Stimulated activated CD8-positive, alpha-beta memory T cell treated with anti-CD3 and anti-CD28 coated beads, Interleukin-15, amount 100 ng/mL, for 1 hour (primary cell): ENCODE measurements at places on chromosomes 13 and 19.

- no peak for DNase-seq
Measured at GRCh38 chr13:40210865-40211585, 455.4 kb downstream of the FOXO1 start.

DNA sequence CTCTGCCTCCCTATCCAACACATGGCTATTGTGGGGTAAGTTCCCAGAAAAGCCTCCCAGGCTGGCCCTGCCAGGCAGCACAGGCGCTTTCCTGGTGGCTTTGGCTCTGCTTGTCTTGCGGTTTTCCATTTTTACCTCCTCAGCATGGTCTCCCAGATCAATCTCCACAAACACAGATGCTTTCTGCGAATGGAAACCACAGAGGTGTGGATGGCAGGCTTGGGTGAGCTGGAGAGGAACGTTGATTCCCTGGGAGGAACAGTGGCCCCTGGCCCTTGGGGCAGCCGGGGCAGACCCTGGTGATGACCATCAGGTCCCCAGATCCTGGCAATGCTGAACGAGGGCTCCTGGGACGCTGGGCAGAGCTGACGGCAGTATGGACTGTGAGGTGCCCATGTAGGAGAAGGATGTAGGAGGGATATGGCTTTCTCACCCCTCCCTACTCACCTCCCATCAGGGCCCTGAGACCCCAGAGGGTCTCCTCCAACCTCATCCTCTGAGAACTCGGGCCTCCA lies 6.6 kb downstream of the C13orf46 start:
- DNase-seq: no peak

GRCh38 chr19:29943615-29944014 lies 1.6 kb downstream of the URI1 start:
- DNase-seq: no peak

- DNase-seq: no peak
Measured at GRCh38 chr13:109281903-109282635, 504.3 kb downstream of the IRS2 start.

DNA sequence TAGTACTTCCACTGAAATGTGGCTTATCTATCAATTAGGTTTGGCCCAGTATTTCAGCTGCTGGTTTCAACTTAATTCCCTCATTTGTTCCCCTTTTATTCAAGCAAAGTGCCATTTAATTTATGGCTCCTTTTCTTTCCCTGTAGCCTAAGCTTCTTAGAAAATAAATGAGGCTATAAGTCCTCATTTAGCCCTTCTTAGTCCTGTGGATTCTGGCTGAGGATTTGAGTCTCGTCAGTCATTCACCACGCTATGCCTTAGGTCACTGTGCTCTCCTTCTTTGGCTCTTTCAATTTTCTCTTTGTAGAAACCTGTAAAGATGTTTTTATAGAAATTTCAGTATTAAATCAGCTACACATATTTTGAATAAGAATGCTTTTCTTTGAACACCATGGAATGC lies 579.1 kb downstream of the GPC6 start:
- DNase-seq: no peak

DNA sequence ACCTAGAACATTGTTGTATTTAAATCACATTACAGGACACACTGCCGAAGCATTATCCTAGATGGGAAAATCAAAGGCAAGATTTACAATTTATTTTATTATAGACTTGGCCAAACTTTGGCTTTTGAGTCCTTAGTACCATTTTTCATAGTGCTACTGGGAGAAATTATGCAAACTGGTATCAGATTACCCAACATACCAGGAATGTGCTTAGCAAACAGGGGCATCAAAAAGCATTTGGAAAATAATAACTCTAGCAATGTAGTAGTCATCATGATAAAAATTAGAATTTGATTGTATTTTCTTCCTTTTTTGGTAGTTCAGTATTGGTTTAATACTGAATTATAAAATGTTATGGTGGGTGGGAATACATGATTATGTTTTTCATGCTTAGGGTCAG lies 34.0 kb downstream of the GPC6 start:
- DNase-seq: no peak

DNA sequence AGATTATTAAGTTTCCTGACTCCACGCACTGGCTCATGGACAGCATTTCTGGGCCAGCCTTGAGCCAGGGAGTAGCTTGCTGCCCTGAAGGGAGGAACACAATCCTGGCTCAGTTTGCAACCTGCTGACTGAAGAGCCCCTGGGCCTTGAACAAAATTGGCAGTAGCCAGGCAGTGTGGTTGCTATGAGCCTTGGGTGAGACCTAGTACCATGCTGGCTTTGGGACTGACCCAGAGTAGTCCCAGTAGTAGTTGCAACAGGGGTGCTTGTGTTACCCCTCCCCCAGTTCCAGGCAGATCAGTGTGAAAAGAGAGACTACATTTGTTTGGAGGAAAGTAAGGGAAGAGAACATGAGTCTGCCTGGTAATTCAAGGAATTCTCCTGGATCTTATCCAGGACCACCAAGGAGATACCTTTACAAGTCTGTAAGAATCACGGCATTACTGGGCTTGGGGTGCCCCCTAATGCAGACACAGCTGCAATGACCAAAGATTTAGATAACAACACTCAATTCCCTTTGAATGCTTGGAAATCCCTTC lies 22.0 kb downstream of the ITGBL1 start:
- DNase-seq: no peak

- no peak for DNase-seq
Measured at GRCh38 chr19:30873003-30873402, 476.2 kb downstream of the TSHZ3 start.

- DNase-seq: no peak
Measured at GRCh38 chr13:107238262-107238981, 670.5 kb upstream of the ARGLU1 start.

DNA sequence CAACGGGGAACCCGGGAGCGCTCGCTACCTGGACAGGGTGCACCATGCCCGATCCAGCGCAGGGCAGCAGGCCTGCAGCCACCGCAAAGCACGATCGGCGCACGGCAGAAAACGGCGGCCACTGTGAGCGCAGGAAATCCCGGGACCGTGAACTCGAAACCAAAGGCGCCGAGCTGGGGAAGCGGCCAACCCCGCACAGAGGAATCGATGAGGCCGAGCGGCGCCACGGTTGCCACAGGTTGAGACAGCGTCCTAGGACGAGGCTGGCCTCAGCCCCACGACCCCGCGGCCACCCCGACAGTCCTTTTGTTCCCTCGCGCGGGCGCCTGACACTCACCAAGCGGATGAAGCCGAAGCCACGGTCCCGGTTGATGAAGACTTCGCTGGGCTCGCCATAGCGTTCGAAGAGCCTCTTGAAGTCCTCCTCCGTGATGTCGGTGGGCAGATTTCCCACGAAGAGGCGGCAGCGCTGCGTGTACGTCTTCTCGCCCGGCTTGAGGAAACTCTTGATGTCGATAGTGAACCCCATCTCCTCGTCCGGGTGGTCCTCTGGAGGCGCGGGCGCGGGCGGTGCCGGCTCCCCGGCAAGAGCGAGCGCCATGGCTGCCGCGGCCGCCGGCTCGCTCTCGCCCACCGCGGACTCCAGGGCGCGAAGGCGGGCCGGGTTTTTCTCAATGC lies 557 bp downstream of the PSPC1 start:
- no peak for DNase-seq

- DNase-seq: no peak
Measured at GRCh38 chr13:43232873-43233265, 209.5 kb downstream of the DNAJC15 start.

- no peak for DNase-seq
Measured at GRCh38 chr13:112254061-112254818, 121.9 kb upstream of the SPACA7 start.

- no peak for DNase-seq
Measured at GRCh38 chr13:41411522-41411921, 45.8 kb upstream of the RGCC start.

GRCh38 chr13:21289475-21289874 lies 113.0 kb downstream of the MRPL57 start:
- DNase-seq: no peak

GRCh38 chr13:112885782-112886268 lies 83.2 kb upstream of the MCF2L start:
- DNase-seq: no peak

GRCh38 chr13:32905063-32905863 lies 111.0 kb upstream of the KL start:
- no peak for DNase-seq

- DNase-seq: no peak
Measured at GRCh38 chr19:6738787-6739389, 592 bp upstream of the TRIP10 start.

DNA sequence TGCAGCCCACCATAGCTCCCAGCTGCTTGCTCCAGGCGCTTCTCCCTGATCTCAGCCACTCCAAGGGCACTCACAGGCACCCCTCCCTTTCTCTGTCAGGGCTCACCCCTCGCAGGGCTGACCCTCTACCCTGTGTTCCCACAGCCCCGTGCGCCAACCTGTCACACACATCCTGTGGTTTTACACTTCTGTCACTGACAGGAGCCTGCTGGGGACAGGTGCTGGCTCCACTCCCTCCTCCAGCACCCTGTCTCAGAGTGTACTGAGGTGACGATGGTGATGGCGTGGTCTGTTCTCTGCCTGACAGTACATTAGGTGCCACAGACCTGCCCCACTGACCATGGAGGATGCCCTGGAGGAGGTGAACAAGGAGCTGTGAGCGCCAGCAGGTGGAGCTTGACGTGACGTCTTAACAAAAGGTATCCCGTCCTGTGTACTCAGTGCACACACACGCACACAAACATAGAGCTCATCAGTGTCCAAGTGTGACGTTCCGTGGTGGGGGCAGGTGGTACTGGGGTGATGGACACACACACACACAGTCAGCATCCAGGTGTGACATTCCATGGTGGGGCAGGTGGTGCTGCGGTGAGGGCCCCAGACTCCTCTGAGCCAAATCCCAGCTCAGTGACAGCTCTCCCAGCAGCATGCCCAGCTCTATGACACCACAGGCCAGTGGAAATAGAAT lies 20.9 kb downstream of the C19orf44 start:
- DNase-seq: no peak

DNA sequence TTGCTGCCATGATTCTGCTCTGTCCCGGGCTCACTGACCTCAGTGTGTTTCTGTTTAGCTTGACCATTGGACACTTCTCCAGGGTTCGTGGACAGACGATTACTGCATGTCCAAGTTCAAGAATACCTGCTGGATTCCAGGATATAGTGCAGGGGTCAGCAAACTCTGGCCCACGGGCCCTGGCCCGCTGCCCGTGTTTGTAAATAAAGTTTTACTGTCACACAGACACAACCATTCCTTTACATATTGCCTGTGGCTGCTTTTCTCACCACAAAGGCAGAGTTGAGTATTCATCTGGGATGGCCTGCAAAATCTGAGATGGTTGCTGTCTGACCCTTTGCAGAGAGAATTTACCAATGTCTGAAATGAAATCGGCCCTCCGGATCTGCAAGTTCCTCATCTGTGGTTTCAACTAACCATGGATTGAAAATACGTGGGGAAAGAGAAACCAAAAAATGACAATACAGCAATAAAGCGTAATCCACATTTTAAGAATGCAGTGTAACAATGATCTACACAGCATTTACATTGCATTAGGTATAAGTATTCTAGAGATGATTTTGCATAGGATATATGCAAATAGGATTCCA lies 25.9 kb upstream of the F2RL3 start:
- no peak for DNase-seq

- no peak for DNase-seq
Measured at GRCh38 chr13:93624311-93624777, 397.7 kb downstream of the GPC6 start.

DNA sequence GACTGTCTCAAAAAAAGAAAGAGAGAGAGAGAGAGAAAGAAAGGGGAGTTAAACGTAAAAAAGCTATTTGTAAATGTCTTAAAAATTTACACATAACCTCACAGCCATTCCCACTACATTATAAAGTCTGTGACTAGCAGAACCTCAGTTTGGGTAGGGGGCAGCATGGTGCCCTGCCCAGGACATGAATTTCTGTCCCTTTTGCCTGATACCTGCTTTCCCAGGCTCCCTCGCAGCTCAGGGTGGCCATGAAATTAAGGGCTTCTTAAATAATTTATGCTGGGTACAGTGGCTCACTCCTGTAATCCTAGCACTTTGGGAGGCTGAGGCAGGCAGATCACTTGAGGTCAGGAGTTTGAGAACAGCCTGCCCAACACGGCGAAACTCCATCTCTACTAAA lies 4.8 kb downstream of the IFNL1 start:
- DNase-seq: no peak

- no peak for DNase-seq
Measured at GRCh38 chr13:30495746-30496145, 30.0 kb upstream of the HMGB1 start.

- DNase-seq: no peak
Measured at GRCh38 chr13:112851107-112852038, 117.6 kb upstream of the MCF2L start.

DNA sequence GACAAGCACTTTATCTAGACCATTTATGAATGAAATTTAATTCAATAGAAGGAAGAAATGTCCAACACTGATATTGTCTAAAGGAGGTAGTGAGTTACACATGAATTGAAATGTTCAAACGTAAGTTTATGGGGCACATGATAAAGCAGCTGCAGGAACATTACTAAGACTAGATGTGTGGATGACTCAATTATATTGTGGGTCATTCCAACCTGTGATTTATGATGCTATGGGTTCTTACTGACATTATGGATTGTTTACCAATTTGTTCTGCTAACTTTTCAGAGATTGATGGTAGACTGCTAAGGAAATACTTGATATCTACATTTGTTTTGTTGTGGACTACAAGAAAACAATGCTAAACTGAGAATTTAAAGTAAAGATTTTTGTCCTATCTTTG lies 56.1 kb upstream of the ATXN8OS start:
- no peak for DNase-seq

DNA sequence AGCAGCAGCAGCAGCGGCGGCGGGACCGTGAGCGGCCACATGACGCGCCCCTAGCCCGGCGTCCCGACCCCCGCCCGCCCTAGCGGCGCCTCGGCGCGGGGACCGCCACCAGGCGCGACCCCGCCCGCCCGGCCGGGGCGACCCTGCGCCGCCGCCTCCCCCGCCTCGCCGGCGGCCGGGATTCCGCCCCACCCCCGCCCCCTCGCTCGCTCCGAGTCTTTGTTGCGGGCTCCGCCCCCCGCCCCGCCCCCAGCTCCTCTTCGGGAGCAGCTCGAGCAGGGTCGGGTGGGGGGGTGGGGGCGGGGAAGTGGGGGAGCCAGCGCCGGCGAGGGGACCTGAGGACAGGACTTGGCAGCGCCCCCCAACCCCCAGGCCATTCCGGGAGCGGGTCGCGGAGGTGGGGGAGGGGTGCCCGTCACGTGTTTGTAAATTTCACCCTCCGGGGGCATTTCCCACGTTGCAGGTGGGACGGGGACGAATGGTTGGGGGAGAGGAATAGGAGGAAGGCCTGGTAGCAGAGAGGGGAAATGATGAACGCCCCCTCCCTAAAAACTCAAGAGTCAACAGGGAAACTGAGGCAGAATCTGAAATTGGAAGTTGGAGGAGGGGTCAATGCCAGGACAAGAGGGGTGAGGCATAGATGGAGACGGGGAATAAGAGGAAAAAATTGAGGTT lies at the start of gene OLFM2:
Gene OLFM2, minus strand, starts transcription at position 190 of the 675 bp plus-strand sequence. Its CDS starts 149 bp downstream, at position 41.
- DNase-seq: no peak

- DNase-seq: no peak
Measured at GRCh38 chr13:95304453-95304852, 3.2 kb upstream of the ABCC4 start.

- no peak for DNase-seq
Measured at GRCh38 chr19:10408511-10409283, 5.4 kb upstream of the CDC37 start.

GRCh38 chr13:49985129-49985528 lies 11.7 kb upstream of the TRIM13 start:
- DNase-seq: no peak
